Purkinje cell (primary cell): ENCODE measurements at places on chromosomes 13 and 19. TPM values are rescaled to one million over a fixed set of nuclear protein-coding genes. Genes with fewer than 3 reads are reported as not detected.

The MEDAG gene
- 0.29 and 1.1 TPM in 2 replicates for polyA plus RNA-seq

The ZNF844 gene
- 2.4 and 5.2 TPM in 2 replicates for polyA plus RNA-seq

The PNMA8A gene
- polyA plus RNA-seq: 60.9 and 72.2 TPM in 2 replicates

The PEG3 gene
- polyA plus RNA-seq: 78.4 and 112 TPM in 2 replicates

The ZNF69 gene
- polyA plus RNA-seq: 0.22 and 0.70 TPM in 2 replicates

The SULT2B1 gene
- 0.24 and 1.6 TPM in 2 replicates for polyA plus RNA-seq

The ZNF823 gene
- polyA plus RNA-seq: 0.57 and 1.6 TPM in 2 replicates
